Activated CD8-positive, alpha-beta T cell treated with anti-CD3 and anti-CD28 coated beads, Interleukin-2, amount 10 ng/mL, durations not matched to agents 7 days and 5 days (primary cell): ENCODE measurements at places on chromosomes 6 and 20.
A peak's percentile ranks its signal among the peaks of the same experiment; 100 is the strongest.

GRCh38 chr6:135128268-135128914, 52.7 kb upstream of the MYB start:
- H3K27me3 ChIP-seq = no peaks in the 10 kb centered on the region
- peaks cover 40% of the 10 kb centered on the region for H3K4me1 ChIP-seq

- peak overlapping the region; percentile 18 for H3K4me3 ChIP-seq
- peaks cover 24% of the 10 kb centered on the region for H3K4me1 ChIP-seq
- H3K36me3 ChIP-seq = peaks cover 37% of the 10 kb centered on the region
- peaks cover 90% of the 10 kb centered on the region for H3K27me3 ChIP-seq
Observed at GRCh38 chr6:10416863-10417641, 2.2 kb upstream of the TFAP2A start.

- H3K4me1 ChIP-seq = no peaks in the 10 kb centered on the region
- no peak for DNase-seq
- H3K27me3 ChIP-seq = no peaks in the 10 kb centered on the region
Observed at GRCh38 chr6:141000917-141001316, 1131.8 kb upstream of the GJE1 start.

GRCh38 chr6:33061987-33062386, 11.5 kb downstream of the HLA-DPA1 start:
- H3K4me3 ChIP-seq = no peak overlapping the region
- peaks cover 2% of the 10 kb centered on the region for H3K4me1 ChIP-seq
- H3K36me3 ChIP-seq = peaks cover 6% of the 10 kb centered on the region
- no peak for DNase-seq
- no peak overlapping the region for H3K27ac ChIP-seq

- no peak overlapping the region for H3K4me3 ChIP-seq
- peaks cover 5% of the 10 kb centered on the region for H3K4me1 ChIP-seq
- peaks cover 2% of the 10 kb centered on the region for H3K27me3 ChIP-seq
- no peak for DNase-seq
- H3K36me3 ChIP-seq = no peaks in the 10 kb centered on the region
- H3K27ac ChIP-seq = no peak overlapping the region
Observed at GRCh38 chr6:3175715-3176402, 18.5 kb upstream of the TUBB2A start.

- H3K36me3 ChIP-seq = peaks cover 46% of the 10 kb centered on the region
- H3K27me3 ChIP-seq = no peaks in the 10 kb centered on the region
- peak; percentile 47 for DNase-seq
- H3K27ac ChIP-seq = peak overlapping the region; percentile 48
Observed at GRCh38 chr6:25085756-25086155, 150.0 kb upstream of the RIPOR2 start.

GRCh38 chr6:155738602-155739105, 283.0 kb upstream of the NOX3 start:
- no peaks in the 10 kb centered on the region for H3K27me3 ChIP-seq
- H3K4me1 ChIP-seq = no peaks in the 10 kb centered on the region

- H3K4me1 ChIP-seq = peaks cover 12% of the 10 kb centered on the region
- H3K27me3 ChIP-seq = no peaks in the 10 kb centered on the region
- H3K36me3 ChIP-seq = no peaks in the 10 kb centered on the region
- H3K4me3 ChIP-seq = no peak overlapping the region
Observed at GRCh38 chr6:139765825-139766285, 391.4 kb upstream of the CITED2 start.

DNA sequence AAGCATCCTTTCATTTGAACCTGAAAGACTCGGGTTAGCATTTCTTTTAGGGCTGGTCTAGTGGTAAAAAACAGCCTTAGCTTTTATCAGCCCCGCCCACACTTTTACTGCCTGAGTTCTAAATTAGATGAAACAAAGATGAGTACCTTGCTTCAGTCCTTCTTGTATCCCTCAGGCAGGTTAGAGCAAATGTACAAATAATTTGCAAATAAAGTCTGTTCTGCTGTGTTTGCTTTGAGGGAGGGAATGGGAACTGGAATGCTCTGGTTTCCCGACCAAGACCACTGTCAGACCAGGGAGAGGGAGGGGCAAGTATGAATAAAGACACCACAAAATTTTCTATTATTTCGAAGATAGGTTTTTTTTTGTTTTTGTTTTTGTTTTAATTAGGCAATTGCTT, 85.5 kb upstream of the FLRT3 start:
- no peak overlapping the region for H3K4me3 ChIP-seq
- no peak overlapping the region for H3K27ac ChIP-seq
- H3K36me3 ChIP-seq = no peaks in the 10 kb centered on the region
- no peak for DNase-seq
- H3K27me3 ChIP-seq = no peaks in the 10 kb centered on the region

- H3K4me1 ChIP-seq = peaks cover 3% of the 10 kb centered on the region
- no peak overlapping the region for H3K27ac ChIP-seq
- no peaks in the 10 kb centered on the region for H3K27me3 ChIP-seq
- no peak overlapping the region for H3K4me3 ChIP-seq
- no peak for DNase-seq
Observed at GRCh38 chr6:88698661-88699060, 264.8 kb downstream of the RNGTT start.

GRCh38 chr6:56962441-56962840, 7.5 kb downstream of the BEND6 start:
- H3K27ac ChIP-seq = no peak overlapping the region
- H3K27me3 ChIP-seq = peaks cover 23% of the 10 kb centered on the region
- no peaks in the 10 kb centered on the region for H3K36me3 ChIP-seq

DNA sequence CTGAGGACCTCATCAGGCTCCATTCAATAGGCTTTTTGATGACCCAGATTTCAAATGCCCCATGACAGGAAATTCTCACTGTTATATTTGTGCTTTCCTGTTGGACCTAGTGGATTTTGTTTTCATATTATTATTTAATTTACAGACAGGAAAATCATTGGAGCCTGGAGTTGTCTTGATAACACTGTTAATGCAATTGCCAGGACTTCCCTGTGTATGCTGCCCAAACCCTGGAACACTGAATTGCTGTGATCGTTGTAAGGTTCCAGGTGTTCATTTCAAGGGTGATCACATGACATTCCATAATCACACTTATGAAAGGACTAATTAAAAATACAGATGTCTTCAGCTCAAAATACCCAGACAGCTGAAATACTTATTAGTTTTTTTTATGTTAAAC, 783.2 kb downstream of the DHX35 start:
- no peaks in the 10 kb centered on the region for H3K4me1 ChIP-seq
- DNase-seq = no peak
- no peak overlapping the region for H3K27ac ChIP-seq
- H3K36me3 ChIP-seq = no peaks in the 10 kb centered on the region

- DNase-seq = no peak
- H3K36me3 ChIP-seq = peaks cover 4% of the 10 kb centered on the region
- no peaks in the 10 kb centered on the region for H3K4me1 ChIP-seq
- peaks cover 56% of the 10 kb centered on the region for H3K27me3 ChIP-seq
Observed at GRCh38 chr6:50714487-50715379, 1.4 kb downstream of the TFAP2D start.

GRCh38 chr6:166588691-166589336, 2.3 kb upstream of the RAMACL start:
- H3K36me3 ChIP-seq = no peaks in the 10 kb centered on the region
- DNase-seq = no peak
- H3K4me3 ChIP-seq = no peak overlapping the region
- H3K27me3 ChIP-seq = no peaks in the 10 kb centered on the region

DNA sequence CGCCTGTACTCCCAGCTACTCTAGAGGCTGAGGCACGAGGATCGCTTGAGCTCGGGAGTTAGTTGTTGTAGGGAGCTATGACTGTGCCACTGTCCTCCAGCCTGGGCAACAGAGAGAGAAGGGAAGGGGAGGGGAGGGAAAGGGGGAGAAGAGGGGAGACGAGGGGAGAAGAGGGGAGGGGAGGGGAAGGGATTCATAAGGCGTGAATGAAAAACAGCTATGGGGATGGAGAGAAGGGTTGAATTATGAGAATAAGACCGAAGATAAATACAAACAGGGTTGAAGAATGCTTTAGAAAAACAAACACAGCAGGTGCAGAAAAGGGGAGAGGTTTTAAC, 106.0 kb downstream of the TRIM27 start:
- no peak overlapping the region for H3K27ac ChIP-seq
- H3K36me3 ChIP-seq = peaks cover 6% of the 10 kb centered on the region
- no peak overlapping the region for H3K4me3 ChIP-seq
- H3K27me3 ChIP-seq = peaks cover 61% of the 10 kb centered on the region
- no peak for DNase-seq

GRCh38 chr20:58721951-58722778, 29.6 kb downstream of the NPEPL1 start:
- H3K27ac ChIP-seq = no peak overlapping the region
- H3K36me3 ChIP-seq = no peaks in the 10 kb centered on the region

DNA sequence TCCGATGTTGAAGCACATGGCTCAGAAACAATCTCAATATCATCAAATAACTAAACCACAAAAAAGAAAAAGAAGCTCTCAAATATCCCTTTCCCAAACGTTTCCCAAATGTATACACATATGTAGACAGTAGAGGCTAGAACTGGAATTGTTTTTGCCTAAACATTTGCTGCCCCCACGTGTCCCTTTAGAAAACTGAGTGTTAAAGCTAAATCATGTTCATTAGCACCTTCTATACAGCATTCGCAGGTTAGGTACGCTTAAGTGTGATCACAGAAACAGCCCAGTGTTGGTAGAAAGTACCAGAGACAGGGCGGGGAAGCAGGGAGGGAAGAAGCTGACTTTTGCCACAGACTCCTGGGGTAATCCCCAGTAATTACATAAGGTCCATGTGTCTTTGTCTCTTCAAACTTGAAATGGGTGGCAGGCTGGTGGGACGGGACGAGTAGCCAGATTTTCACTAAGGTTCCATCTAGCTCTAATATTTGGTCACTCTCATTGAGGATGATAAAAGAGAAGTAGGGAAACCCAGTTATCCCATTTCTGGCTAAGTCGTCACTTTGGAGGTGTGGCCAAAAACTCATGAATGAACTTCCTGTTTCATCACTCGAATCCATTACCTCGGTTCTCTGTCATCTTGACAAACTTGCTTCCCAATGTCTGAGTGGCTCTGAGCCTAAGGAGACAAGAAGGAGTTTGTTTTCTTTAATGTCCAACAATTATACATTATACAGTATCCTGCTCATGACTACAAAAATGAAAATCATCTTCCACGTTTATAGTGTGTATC, 15.0 kb upstream of the TFAP2A start:
- H3K27me3 ChIP-seq = peaks cover 45% of the 10 kb centered on the region
- H3K27ac ChIP-seq = no peak overlapping the region
- DNase-seq = no peak
- H3K4me3 ChIP-seq = no peak overlapping the region
- H3K4me1 ChIP-seq = peaks cover 29% of the 10 kb centered on the region

DNA sequence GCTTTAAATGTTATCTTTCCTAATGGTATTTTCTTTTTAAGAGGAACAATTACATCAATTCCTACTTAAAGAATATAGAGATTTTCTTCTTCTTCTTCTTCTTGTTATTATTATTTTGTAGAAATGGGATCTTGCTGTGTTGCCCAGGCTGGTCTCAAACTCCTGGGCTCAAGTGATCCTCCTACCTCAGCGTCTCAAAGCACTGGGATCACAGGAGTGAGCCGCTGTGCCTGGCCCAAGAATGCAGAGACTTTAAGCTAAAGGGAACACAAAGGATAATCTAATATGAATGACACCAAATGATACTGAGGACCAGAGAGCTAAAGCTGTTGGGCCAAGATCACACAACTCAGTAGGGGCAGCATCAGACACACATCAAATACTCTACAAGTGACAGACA, 87.4 kb upstream of the FOXQ1 start:
- H3K27me3 ChIP-seq = peaks cover 10% of the 10 kb centered on the region
- H3K27ac ChIP-seq = no peak overlapping the region
- DNase-seq = no peak

- no peak overlapping the region for H3K4me3 ChIP-seq
- H3K36me3 ChIP-seq = no peaks in the 10 kb centered on the region
- no peaks in the 10 kb centered on the region for H3K4me1 ChIP-seq
- no peak for DNase-seq
- no peak overlapping the region for H3K27ac ChIP-seq
- peaks cover 16% of the 10 kb centered on the region for H3K27me3 ChIP-seq
Observed at GRCh38 chr6:43262780-43263313, 19.6 kb downstream of the TTBK1 start.

- no peak for DNase-seq
- no peaks in the 10 kb centered on the region for H3K36me3 ChIP-seq
- H3K27me3 ChIP-seq = no peaks in the 10 kb centered on the region
- no peak overlapping the region for H3K27ac ChIP-seq
- H3K4me3 ChIP-seq = no peak overlapping the region
Observed at GRCh38 chr6:51495096-51495495, 592.3 kb downstream of the PKHD1 start.

- no peak for DNase-seq
- H3K27ac ChIP-seq = no peak overlapping the region
- H3K36me3 ChIP-seq = no peaks in the 10 kb centered on the region
- no peaks in the 10 kb centered on the region for H3K4me1 ChIP-seq
- H3K4me3 ChIP-seq = no peak overlapping the region
Observed at GRCh38 chr6:148423133-148423532, 80.5 kb downstream of the SASH1 start.
